ENCODE measurements at places on chromosomes 7 and 10.

- no peak for DNase-seq
Observed at GRCh38 chr7:98934267-98934666, 55.9 kb downstream of the TRRAP start.

DNA sequence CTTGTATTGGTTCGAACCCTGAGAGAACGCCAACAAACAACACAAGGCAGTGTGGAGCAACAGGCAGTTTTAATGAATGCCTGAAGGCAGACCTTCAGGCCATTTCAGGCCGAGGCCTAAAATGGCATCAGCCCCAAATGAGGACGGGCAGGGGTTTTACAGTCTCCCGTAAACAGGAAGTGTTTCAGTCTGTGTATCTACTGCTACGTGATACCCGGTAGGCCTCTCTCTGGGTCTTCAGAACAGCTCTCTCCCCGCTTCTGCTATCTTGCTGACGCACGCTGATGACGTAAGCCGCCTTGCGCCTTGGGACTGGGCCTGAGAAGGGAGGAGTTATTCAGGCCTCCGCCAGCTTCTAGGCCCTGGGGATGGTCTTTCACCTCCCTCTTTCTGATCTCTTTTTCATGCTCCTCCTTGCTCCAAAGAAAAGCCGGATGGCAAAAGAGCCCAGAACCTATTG is 67.7 kb downstream of the ST8SIA6 start:
- no peak for DNase-seq

DNA sequence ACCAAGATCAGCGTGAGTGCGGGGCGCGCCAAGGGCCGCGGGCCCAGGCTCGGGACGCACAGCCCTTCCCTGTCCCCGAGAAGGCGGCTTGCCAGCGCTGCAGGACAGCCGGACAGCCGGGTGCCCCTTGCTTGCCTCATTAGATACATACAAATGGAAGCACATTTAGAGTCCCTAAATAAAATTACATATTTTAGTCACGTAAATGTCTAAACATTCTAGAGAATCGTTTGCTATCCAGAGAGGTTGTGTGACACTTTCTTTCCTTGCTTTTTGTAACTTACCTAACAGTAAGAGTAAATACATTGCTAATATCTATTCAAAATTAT is 4.8 kb downstream of the VSTM2A start:
- no peak for DNase-seq

- no peak for DNase-seq
Observed at GRCh38 chr7:129741743-129742213, 130.3 kb downstream of the NRF1 start.

DNA sequence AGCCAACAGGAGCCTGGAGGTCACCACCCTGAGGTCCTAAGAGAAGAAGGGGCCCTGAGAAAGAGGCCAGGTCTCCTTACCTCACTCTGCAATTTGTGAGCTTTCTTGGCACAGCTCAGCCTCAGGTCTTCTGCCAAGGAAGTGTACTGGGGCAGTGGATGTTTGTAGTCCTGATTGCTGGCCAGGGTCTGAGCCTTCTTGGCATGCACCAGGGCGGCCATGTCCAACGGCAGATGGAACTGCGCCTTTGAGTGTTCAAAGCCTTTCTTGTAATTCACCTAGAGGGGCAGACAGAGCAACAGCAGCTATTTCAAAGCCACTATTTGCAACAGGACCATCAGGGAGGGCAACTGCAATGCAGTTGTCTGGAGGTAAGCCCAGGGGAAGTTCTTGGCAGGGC is 51.7 kb downstream of the NRAP start:
- no peak for DNase-seq

- DNase-seq: no peak
Observed at GRCh38 chr7:42972699-42973500, 40.7 kb downstream of the MRPL32 start.

- DNase-seq: no peak
Observed at GRCh38 chr10:51875610-51876009, 176.2 kb upstream of the CSTF2T start.

DNA sequence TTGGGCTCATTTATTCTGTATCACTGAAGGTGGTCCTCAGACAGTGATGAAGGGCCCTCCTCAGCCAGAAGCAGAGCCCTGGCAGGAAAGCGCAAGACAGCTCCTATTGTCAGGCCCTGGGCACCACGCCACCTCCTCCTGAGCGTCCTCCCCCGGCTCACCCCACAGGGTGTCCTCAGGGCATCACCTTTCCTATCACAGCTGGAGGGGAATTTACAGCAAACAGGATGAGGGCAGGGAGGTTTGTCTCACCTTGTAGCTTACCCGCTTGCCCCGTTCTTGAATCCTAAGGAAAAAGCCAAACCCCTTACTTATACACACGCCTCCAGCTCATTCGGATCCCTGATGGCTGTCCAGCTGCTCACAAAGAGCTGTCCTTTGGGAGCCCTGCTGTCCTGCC is 50.2 kb upstream of the LANCL2 start:
- no peak for DNase-seq

DNA sequence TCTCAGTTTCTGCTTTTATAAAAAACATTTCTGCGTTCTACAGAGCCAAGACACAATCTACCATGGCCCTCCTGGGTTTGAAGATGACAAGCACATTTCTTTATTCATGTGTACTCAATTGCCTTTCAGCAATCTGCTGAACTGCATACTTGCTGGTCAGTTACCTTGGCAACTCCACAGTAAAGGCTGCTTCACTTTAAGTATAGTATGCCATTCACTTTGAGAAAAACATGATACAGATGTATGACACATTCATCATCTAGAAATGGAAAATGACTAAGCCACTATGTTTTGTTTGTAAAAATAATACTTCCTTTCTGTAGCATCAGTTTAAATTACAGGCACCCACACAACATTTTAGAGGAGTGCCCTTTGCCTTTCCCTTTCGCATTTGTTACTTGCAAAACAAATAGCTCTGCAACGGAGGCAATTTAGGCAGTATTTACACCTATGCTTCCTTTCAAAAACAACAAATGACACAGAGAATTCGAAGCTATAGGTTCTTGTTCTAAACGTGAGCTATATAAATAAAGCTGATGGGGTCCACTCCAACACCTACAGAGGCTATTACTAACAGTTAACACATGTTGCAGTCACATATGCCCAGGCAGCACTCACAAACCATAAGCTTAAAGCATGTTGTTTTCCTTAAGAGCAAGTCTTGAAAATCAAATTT is 23.5 kb downstream of the SGCE start:
- DNase-seq: no peak

DNA sequence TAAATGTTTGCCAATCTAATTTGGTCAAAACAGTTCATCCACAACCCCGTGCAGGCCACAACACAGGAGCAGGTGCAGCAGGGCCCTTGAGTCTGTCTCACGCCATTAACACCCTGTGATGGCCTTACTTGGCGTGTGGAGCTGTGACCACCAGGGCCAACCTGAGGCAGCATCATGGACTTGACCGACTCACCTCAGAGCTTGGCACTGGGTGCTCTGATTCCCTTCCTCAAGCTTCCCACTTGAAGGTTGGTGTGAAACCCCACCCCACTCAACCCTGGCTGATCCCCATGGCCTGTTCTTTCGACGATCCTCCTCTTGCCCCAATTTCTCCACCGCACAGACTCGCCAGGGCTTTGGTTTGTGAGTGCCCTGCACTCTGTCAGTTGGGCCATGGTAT is 623.1 kb downstream of the PTPRN2 start:
- DNase-seq: no peak

DNA sequence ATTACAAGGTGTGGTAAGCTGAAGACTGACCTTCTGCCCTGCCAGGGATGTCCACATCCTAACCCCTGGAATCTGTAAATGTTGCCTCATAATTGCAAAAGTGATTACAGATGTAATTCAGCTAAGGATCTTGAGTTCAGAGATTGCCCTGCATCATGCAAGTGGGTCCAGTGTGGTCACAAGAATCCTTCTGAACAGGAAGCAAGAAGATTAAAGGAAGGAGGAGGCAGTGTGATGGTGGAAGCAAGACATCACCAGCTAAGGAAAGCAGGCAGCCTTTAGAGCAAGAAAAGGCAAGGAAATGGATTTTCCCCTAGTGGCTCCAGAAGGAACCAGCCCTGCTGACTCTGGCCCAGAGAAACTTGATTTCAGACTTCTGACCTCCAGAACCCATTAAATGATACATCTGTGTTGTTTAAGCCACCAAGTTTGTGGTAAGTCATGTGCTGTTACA is 78.1 kb downstream of the USP6NL start:
- DNase-seq: no peak

- no peak for DNase-seq
Observed at GRCh38 chr7:27619492-27619891, 43.2 kb downstream of the HIBADH start.

GRCh38 chr10:45470098-45471012 is 96.3 kb downstream of the ALOX5 start:
- no peak for DNase-seq

DNA sequence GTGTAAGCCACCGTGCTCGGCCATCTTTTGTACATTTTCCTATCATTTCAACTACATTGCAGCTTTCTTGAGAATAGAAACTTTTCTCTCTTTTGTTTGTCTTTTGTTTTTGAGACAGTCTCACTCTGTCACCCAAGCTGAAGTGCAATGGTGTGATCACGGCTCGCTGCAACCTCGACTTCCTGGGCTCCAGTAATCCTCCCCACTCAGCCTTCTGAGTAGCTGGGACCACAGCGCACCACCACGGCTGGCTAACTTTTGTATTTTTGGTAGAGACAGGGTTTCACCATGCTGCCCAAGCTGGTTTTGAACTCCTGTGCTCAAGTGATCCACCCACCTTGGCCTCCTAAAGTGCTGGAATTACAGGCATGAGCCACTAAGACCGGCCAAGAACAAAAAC is 31.3 kb upstream of the DAGLB start:
- no peak for DNase-seq

- DNase-seq: no peak
Observed at GRCh38 chr10:3775696-3776551, 9.1 kb downstream of the KLF6 start.

DNA sequence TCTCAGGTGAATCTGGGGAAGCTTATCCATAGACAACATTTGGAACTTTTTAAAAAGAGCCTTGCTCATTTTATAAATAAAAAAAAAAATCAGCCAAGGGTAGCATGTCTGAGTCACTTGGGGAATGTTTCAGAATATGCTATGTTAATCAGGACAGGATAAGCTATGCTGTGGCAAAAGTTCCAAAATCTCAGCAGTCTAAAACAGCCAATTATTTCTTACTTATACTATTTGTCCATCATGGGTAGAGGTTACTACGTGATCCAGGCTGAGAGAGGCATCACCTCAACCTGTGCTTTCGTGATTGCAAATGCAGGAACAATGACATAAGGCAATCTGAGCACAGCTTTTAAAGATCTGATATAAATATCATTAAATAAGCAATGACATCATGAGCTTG is 6.5 kb downstream of the SLC13A1 start:
- DNase-seq: no peak

DNA sequence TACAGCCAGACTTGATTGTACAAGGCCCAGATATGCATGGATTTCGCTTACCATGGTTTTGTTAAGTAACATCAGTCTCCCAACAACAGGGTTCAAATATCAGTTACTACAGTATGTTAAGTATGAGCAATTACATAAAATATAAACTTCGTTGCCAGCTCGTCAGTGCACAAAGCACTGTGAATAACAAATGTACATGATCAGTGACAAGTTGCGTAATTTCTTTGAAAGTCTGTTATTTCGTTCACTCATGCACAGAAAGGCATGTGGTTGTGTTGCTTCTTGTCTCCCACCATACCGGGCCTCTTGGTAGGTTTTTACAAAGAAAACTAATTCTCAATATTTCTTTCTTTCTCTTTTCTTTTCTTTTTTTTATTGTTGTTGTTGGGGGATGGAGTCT is 12.5 kb upstream of the ZNF487 start:
- DNase-seq: no peak

- DNase-seq: no peak
Observed at GRCh38 chr10:2899246-2899951, 167.9 kb upstream of the PFKP start.

GRCh38 chr7:38168890-38169570 is 9.0 kb upstream of the STARD3NL start:
- no peak for DNase-seq

- no peak for DNase-seq
Observed at GRCh38 chr10:132238371-132239125, 51.8 kb downstream of the DPYSL4 start.

GRCh38 chr7:98054585-98054984 is 52.1 kb upstream of the LMTK2 start:
- DNase-seq: no peak

DNA sequence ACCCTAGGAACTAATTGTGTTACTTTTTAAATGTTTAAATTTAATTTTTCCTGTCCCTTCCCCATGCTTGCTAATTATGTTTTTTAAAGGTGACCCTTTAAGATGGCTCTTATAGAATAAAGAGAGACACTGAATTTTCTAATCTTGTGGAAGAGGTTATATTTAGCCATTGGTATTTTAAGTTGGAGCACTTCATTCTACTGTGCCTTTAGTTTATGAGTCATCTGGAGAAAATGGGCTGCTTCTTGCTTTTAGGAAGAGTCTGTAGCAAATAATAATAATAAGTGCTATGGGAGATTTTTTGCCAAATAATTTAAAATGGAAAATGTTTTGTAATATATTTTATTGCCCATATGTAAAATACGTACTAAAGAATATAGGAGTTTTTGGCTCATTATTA is 139.7 kb downstream of the ADK start:
- DNase-seq: no peak

DNA sequence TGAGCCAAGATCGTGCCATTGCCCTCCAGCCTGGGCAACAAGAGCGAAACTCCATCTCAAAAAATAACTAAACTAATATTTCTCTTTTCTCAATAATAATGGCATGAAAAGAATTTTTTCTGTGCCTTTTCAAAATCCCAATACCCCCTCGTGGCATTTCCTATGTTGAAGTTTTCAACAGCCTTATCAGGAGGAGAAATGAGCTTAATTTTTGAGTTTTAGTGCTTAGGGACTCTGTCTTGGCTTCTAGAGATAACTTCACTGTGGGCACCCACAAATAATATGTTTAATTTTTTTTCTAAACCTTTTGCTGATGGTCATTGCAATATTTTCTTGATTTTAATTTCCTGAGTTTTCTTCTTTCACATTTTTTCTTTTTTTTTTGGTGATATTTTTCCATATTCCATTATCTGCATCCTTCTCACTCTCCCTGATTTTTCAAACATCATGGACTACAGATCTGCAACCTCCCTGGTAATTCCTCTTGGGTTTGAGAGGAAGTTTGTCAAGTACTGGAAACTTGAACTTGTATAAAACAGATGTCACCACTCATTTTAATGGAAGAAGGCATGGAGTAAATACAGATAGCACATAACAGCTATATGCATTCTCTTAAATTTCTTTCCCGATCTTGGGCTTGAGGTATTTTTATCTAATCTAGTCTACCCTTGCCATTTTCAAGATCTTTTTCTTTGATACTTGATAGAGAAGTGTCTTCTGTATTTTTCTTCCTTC is 84.0 kb downstream of the KAT6B start:
- no peak for DNase-seq

GRCh38 chr10:57141708-57142107 is 780.6 kb upstream of the ZWINT start:
- DNase-seq: no peak

DNA sequence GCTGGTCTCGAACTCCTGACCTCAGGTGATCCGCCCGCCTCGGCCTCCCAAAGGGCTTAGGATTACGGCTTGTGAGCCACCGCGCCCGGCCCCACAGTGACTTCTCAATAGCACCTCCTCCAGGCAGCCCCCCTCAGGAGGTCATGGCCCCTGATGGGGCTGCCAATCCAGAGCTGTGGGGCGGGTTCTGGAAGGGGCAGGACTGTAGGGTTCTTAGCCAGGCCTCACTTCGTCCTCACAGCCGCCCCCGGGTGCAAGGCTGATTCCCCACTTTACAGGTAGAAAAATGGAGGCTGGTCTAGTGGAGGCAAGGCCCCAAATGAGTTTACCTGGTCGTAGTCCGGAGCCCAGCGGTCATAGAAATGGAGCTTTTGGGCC is 638 bp downstream of the METTL27 start:
- DNase-seq: no peak

Measured in activated CD4-positive, CD25-positive, alpha-beta regulatory T cell (primary cell).